ENCODE measurements at places on chromosomes 5 and 9.

- DNase-seq: no peak
These were observed 18.8 kb downstream of the TRIO start for GRCh38 chr5:14161825-14162556.

- DNase-seq: no peak
These were observed 18.8 kb downstream of the SLC1A1 start for GRCh38 chr9:4508907-4509589.

GRCh38 chr9:30484690-30485089 is 1899.8 kb upstream of the ACO1 start:
- DNase-seq: no peak

GRCh38 chr5:6574111-6574510 is 58.7 kb downstream of the NSUN2 start:
- no peak for DNase-seq

- DNase-seq: no peak
These were observed 38.1 kb upstream of the TUSC1 start for GRCh38 chr9:25716220-25716872.

GRCh38 chr9:16871336-16872151 is 1.1 kb upstream of the BNC2 start:
- DNase-seq: no peak

- no peak for DNase-seq
These were observed 150.1 kb downstream of the OSTF1 start for GRCh38 chr9:75238311-75238976.

DNA sequence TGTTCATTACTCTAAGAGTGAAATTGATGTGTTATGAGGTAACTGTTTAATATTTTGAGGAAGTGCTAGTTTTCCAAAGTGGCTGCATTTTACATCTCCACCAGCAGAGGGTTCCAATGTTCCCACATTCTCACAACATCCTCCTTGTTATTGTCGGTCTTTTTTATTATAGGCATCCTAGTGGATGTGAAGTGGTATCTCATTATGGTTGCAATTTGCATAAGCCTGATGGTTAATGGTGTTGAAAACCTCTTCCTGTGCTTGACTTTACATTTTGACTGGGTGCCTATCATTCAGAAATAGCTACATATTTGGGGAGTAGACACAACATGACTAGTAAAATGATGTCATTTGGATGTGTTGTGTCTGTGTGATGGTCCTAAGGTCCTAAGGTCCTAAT is 143.6 kb downstream of the MRPS30 start:
- no peak for DNase-seq

- no peak for DNase-seq
These were observed 27.0 kb downstream of the MSX2 start for GRCh38 chr5:174751154-174752000.

- no peak for DNase-seq
These were observed 139.1 kb downstream of the TMEM38B start for GRCh38 chr9:105833271-105833975.

GRCh38 chr5:146337264-146337904 is 1.3 kb upstream of the POU4F3 start:
- DNase-seq: no peak

DNA sequence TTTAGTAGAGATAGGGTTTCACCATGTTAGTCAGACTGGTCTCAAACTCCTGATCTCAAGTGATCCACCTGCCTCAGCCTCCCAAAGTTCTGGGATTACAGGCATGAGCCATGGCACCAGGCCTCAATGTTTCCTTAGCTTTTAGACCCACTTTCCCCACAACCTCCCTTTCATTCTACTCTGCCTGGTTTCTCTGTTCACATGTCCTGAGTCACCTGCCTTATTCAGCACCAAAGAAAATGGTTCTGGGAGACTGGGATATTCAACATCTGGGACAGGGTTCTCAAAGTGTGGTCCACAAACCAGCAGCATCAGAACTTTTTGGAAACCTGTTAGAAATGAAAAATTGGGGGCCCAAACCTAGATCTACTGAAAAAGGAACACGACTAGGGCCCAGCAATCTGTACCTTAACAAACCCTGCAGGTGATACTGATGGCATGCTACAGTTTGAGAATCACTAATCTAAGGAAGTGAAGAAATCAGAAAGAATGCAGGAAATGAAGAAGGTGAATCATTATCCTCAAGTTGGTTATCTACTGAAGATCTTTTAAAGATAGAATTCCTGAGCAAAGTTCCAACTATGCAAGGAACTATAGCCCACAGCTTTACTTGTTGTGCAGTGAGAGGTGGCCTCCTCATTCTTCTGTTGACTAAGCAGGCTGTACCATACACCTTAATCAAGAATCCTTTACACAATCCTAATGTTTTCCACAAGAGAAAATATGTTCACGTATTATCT is 51.8 kb upstream of the CTNNAL1 start:
- DNase-seq: no peak

DNA sequence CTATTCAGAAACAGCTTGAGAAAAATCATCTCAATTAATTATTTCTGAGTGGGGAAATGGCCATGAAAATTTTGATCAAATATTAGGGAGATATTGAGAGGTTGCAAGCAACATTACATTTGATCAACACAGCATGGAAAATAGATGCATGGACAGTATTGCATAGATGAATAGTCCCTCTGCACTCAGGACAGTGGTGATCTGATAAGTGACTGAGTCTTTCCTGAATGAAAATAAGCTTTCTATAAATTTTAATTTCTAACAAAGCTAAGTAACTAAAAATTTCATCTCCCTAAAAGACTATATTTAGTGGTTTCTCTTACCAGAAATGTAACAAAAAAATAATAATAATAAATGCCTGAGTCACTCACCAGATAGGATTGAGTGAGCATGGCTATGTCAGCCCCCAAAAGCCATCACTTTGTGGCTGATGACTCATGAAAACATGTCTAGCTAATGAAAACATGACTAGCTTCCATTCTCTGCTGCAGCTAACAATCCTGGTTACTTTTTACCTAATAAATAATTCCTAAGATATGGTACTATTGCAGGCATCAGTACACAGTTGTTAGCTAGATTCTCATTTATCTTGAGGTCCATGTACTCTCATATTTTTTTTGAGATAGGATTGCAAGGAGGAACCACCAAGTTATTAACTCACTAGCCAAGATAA is 1294.8 kb upstream of the ACO1 start:
- DNase-seq: no peak

DNA sequence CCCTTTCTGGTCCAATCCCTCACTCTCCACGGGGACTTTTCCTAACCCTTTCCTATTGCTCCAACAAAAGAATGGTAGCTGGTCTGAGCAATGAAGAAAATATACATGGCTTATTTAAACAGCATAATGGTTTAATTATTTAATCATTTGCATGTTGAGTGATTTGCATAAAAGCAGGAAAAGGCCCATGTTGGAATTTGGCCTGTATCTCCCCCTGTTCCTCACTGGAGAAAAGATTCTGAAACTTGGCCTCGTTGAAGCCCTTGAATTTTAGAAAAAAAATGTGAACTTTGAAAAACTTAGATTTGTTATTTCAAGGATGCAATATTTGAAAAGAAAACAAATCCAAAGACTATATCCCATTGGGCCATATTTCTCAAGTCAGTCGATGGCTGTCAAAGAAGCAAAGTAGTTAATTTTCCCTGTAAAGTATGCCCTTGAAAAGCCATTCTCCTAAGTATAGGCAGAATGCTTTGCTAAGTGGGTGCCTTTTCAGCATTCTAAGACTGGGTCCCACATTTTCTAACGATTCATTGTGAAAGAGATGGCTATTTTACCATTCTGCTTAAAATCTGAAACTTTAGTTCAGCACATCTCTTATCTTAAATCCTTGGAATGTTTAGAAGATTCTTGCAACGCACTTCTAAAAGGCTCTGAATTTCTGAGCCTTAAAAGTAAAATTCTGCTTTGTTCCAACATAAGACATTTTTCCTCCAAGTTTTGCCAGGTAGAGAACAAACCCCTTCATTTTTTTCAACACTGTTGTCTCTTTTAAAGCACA is 428.8 kb downstream of the ARHGEF28 start:
- no peak for DNase-seq

- DNase-seq: no peak
These were observed 112.2 kb downstream of the RPS23 start for GRCh38 chr5:82165740-82166530.

- DNase-seq: no peak
These were observed 43.7 kb downstream of the IQGAP2 start for GRCh38 chr5:76446776-76447175.

GRCh38 chr9:78857373-78858225 is 560.7 kb downstream of the PSAT1 start:
- no peak for DNase-seq

- DNase-seq: no peak
These were observed 85.9 kb downstream of the CACNA1B start for GRCh38 chr9:137963525-137963924.

DNA sequence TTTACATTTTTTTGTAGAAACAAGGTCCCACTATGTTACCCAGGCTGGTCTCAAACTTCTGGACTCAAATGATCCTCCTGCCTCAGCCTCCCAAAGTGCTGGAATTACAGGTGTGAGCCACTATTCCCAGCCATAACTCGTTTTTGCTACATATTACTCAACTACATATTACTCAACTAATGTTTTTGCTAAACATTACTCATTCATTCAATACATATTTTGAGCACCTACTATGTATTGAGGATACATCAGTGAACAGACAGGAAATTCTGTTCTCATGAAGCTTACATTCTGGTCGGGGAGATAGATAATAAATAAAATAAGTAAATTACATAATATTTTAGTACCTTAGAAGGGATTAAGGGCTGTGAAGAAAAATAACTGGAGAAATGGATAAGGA is 34.9 kb upstream of the STOM start:
- DNase-seq: no peak

DNA sequence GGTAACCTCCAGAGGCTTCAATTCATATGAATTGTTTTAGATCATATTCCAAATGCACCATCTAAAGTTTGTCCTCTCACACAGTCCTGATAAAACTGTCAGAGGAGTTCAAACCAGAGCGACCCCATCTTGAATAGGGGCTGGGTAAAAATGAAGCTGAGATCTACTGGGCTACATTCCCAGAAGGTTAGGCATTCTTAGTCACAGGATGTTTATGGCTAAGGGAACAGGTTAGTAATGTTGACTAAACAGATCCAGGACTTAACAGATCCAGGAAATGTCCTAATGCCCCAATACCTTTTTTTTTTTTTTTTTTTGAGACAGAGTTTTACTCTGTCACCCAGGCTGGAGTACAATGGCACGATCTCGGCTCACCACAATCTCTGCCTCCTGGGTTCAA is 192.6 kb upstream of the PRDM9 start:
- DNase-seq: no peak

DNA sequence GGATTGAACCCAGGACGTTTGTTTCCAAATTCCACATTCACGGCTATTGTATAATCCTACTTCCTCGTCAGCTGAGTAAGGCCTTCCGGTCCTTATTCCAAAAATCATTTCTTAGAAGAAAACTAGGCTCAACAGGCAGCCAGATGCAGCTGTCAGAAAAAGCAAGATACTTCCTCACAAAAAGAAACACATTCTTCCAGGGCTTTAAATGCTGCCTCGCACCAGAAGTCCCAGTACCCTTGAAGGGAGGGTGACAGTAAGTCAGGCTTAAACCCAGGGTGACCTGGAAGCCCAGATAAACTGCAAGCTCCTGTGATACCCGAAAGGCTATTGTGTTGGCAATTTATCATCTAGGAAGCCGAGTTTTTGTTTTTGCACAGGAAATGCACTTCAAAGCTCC is 414.0 kb downstream of the NFIB start:
- DNase-seq: no peak

GRCh38 chr5:153718713-153719112 is 228.2 kb downstream of the GRIA1 start:
- no peak for DNase-seq

GRCh38 chr5:11300736-11301135 is 539.7 kb upstream of the DAP start:
- no peak for DNase-seq

DNA sequence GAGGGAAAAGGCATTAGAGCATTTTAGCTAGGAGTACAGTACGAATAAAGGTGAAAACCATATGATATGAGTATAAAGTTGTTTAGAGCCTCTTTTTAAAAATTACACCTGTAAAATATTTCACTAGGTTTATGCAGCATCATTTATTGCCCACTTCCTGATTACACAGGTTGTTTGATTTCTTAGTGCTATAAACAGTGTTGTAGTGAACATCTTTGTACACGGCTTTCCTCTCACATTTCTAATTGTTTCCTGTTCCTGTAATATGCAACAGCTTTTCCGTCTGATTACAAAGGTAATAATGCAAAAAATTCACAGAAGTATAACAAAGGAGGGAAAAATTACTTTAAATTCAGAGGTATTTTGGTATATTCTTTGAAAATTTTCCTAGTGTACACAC is 13.0 kb downstream of the STOM start:
- no peak for DNase-seq

GRCh38 chr9:137534256-137535119 is 15.7 kb downstream of the PNPLA7 start:
- DNase-seq: no peak

DNA sequence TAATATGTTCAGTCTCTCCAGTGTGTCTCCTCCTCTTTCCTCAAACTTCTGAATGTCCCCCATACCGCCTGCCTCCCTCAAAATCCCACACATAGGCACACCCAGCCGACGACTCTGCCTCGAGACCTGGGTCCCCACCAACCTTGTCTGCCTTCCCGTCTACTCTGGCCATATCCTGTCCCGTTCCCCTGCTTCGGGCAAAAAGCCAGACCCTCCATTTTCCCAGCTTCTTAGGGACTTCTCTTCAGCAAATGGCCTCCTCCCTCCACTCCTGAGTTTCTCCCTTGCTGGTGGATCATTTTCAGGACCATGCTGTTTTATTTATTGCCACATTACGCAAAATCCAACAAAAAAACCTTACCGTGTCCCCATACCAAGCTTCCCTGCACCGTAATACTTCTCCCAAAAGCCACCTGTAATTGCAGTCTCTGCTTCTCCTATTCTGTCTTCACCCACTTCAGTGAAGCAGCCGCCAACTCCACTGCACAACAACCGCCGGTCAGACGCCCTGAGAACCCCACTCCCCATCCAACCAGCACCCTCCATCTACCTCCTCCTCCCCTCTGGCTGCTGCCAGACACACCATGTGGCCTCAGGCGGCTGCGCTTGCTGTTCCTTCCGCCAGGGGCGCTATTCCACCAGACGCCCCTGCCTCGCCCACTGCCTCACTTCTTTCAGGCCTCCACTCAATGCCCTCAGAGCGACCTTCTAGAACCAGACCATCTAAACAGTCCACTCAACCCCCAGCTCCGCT is 117.0 kb downstream of the TRPM6 start:
- peak; percentile 7 for DNase-seq

All from activated T-helper 1 cell treated with Interleukin-2 at 50 U/mL for 16 hours (primary cell).